ENCODE measurements at places on chromosomes 6 and 20.

DNA sequence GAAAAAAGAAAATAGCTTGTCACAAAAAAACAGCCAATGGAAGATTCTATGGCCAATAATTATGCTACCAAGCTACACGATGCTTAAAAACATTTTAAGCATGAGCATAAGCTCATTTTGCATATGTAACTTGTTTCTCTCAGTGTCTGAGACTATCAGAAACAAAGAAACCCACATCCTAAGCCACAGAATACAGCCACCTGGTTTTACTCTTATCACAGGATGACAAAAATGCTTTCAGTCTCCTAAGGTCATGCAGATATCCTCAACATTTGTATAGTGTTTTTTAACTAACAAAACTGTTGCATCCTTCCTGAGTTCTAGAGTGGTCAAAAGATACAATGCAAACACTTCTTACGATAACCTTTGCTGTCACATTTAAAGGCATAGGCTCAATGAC is 172.1 kb upstream of the RUNX2 start:
- DNase-seq = no peak

DNA sequence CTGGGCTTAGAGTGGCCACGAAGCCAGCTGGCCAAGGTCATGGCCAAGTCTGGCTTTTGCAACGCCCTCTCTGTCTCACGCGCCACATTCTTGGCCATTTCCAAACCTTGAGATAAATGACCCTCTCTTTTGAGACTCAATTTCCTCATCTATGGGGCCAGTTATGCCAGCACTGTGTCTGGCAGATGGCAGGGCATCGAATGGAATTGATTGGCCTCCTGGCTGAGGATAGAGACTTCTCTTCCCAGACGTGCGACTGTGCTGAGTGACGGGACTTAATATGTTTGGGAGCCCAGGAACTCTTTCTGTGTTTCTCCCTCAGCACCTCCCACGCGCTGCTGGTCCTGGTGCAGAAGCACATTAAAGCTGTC is 7.6 kb downstream of the BPIFB2 start:
- DNase-seq = no peak

DNA sequence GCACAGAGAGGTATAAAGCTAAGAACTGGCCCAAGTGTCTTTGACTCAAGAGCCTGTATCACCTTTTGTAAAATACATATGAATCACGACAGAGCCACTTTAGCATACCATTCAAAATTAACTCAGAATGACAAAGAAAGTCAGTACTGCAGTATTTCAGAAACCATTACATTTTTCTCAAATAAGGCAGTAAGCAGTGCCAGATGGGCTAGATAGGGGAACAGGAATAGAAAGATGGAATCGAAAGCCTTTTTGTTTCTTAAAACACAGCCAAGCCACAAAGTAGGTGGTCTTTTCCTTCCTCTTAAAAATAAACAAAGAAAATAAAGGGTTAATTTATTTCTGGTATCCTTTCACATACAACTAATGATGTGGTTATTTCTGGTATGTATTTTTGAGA is 10.3 kb downstream of the CLDN20 start:
- no peak for DNase-seq

DNA sequence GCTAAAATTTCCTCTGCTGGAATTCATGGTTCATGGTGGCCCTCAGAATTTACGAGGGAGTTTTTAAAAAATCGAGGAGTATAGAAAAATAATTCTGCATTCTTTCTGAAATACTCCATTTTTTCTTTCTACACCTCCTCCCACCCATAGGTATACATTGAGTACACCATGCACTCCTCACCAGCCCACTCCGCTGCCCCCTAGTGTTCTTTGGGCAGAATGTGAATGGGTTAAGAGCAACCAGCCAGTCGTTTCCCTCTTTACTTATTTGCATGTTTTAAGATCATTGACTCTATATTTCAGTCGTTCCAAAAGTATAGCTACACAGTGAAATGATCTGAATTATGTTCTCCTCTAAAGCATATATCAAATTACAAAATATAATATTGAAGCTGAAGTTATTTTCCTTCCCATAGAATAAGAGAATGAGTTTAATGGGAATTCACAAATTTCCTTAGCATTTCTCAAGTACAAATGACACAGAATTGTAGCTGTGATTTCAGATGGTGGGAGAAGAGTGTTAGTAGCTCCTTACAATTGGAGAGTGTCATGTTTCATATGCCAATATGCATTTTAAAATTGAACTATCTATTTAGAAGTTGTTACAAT is 977.7 kb upstream of the SLC35B3 start:
- peak; percentile 14 for DNase-seq

GRCh38 chr6:42556462-42556861 is 7.4 kb upstream of the UBR2 start:
- no peak for DNase-seq

GRCh38 chr6:124994648-124995047 is 32.4 kb downstream of the RNF217 start:
- DNase-seq = no peak

DNA sequence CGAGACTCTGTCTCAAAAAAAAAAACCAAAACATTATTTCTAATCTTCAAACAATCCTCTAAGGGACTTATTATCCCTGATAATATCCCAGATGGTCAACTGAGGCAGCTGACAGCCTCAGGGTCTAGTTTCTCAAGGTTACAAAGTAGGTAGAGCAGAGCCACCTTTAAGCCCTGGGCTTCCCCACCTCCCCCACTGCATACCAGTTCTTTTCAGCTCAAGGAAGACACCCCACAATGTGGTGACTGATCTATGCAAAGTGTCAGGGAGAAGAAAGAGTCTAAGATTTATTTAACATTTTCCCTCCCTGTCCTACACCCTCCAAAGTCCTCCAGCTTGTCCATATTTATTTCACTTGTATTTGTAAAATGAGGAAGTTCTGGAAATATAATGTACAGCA is 60.5 kb upstream of the VGLL2 start:
- no peak for DNase-seq

GRCh38 chr6:160427312-160428068 is 79.3 kb downstream of the SLC22A3 start:
- DNase-seq = no peak

GRCh38 chr20:9496155-9496554 is 18.2 kb upstream of the LAMP5 start:
- no peak for DNase-seq

GRCh38 chr6:140766999-140767398 is 1365.7 kb upstream of the GJE1 start:
- no peak for DNase-seq

- peak; percentile 25 for DNase-seq
These were observed 70.7 kb upstream of the PRSS16 start for GRCh38 chr6:27176523-27177484.

GRCh38 chr6:155646443-155646842 is 190.8 kb upstream of the NOX3 start:
- no peak for DNase-seq

DNA sequence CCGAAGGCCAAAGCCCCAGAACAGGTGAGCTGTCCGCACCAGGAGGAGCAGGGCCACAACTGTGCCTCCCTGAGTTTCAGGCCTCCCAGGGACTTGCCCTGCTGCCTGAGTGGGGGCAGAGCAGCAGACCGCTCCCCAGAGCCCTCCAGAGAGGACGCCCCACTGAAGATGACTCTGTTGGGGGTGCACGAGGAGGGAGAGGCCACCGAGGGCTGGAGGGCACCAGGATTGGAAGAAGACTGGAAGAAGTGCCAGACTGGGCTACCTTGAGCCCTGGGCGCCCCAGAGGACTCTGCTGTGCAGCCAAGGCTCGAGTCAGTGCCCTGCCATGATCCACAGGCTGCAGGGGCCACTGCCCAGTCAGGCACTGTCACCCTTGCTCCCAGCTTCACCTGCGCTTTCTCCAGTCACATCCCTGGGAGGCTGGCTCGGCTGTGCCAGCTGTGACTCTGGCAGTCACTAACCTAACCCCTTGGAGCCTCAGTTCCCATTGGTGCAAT is 11.3 kb downstream of the CST7 start:
- no peak for DNase-seq

DNA sequence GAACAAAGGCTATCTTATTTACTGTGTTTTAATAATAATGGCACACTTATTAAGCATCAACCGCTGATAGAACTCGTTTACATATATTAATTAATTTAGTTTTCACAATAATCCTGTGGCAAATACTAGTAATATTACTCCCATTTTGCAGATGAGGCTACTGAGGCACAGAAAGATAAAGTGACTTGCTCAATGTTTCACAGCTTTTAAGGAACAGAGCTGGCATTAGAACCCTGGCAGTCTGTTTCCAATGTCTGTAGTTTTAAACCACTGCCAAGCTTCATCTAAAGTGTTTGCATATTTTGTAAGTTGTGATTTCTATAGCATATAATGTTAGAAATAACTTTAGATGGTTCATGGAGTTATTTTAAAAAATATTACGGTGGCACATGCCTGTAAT is 38.4 kb upstream of the LRRC1 start:
- DNase-seq = no peak

All from RWPE1 (cell line).